ENCODE measurements at places on chromosomes 2 and 18.

DNA sequence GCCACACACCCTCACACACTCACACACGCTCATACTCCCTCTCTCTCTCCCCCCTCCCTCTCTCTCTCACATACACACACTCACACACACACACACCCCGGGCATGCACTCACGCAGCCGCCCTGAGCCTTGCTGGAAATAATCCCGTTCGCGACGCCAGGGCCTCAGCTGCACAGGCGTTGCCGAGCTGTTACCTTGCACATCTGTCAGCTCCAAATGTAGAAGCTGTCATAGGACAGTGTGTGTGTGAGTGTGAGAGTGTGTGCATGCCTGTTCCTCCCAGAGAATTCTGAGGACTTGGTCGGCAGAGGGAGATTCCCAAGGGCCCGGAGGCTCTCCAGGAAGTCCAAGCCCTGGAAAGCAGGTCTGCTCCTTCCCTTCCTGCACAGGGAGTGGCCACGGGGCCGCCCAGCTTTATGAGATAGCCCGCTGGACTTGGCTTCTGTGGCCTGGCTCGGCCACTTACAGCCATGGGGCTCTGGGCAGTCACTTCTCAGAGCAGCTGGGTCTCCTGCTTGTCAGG is 8.6 kb downstream of the SPR start:
- DNase-seq, result peak; percentile 44

DNA sequence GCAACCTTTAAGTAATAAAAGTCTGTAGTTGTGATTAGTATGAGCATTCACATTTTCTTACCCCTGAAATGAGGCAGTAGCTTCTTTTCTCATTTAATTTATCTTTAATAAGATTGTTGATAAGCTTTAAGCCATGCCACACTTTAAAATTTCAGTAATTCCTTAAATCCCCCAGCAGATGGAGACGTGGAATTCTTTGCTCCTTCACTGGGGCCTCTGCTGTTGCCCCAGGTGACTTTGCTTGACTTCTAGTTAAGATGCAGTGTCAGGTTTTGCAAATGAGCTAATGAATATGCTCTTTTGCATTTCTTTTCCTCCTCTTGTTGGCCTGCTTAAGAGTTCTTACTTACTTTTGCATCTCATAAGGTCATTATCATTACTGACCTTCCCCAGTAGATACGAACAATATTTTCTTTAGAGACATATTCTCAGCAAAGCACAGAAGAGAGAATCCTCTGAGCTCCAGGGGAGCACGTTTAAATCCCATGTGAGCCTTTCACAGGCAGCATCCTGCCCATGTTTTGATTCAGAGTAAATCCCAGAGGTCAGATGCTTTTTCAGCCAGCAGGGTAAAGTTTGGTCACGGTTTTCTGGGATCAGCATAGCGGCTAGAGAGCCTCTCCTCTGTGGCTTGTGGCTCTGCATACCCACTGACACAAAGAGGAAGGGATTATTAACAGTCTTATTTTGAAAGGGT is 222.9 kb downstream of the PTPRM start:
- DNase-seq, result peak; percentile 63

DNA sequence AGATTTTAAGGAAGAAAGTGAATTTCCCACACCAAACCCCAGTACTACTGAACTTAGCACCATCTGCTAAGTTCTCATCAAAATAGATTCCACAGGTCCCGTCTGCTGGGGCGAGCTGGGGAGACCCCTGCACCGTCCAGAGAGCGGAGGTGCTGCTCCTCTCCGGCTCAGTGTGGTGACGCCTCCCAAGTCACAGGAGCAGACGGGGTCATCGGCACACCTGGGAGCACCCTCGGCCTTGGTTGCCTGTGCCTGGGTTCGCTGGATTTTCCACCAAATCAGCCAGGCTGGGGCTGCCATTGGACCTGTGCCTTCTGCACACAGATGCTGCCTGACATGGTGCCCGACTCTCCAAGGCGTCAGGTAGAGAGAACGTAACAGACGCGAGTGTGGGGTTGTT is 141.3 kb downstream of the PXDN start:
- no peak for DNase-seq

DNA sequence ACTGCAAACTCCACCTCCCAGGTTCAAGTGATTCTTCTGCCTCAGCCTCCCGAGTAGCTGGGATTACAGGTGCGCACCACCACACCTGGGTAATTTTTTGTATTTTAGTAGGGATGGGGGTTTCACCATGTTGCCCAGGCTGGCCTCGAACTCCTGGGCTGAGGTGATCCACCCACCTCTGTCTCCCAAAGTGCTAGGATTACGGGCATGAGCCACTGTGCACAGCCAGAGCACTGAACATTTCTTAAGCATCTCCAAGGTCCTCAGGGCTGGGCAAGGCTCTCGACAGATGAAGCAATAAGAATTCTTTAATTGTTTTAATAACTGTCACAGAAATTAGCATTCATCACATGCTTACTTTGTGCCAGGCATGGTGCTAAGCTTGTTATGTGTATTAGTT is 4.1 kb downstream of the ATOH8 start:
- no peak for DNase-seq

DNA sequence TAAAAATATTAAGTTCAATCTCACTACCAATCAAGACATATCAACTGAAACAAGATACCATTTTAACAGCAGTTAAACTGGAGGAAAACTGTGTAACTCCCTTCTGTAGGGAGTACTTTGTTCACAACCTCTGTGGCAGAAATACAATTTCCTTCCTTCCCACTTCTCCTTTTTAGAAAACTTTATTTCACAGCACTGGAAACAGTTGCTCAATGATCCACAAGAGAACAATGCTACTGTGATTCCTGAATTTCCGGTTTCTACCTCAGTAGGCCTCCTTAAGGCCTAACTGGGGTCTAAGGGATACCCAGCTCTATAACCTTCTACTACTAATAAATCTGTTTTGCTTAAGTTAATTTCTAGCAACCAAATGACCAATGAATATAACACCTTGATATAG is 14.1 kb downstream of the TLK1 start:
- DNase-seq, result no peak
